Suprapubic skin (tissue), 4 donors: ENCODE measurements at places on chromosomes 2 and 18.

DNA sequence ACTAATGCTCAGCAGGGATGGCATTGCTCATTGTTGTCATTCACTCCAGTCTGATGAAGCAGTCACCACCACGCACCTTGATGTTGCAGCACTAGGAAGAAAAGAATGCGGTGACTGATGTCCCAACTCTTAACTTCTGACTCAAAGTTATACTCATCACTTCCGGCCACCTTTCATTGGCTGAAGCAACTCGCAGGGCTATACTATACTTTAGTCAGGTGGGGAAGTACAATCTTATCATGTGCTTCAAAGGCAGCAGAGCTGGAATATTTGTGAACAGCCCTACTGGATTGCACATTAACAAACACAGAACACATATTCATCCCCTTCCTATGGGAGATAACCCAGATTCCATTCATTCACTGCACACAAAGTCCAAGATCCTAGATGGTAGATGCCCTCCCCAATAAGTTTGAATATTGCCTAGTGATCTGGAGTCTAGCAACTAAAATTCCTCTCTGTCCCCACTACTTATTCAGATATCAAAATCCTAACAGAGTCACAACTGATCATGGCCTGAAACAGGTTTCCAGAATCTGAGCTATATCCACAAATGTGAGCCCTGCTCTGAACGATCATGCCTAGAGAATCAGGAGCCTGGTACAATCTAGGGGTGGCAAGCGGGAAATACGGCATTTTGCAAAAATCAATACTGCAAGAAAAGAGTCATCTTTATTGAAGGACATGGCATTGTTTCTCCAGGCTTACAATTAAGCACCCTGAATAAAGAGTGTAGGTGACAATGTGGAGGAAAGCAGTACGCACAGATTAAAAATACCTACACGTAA, 3.4 kb upstream of the SPATS2L start:
- no peak for DNase-seq

DNA sequence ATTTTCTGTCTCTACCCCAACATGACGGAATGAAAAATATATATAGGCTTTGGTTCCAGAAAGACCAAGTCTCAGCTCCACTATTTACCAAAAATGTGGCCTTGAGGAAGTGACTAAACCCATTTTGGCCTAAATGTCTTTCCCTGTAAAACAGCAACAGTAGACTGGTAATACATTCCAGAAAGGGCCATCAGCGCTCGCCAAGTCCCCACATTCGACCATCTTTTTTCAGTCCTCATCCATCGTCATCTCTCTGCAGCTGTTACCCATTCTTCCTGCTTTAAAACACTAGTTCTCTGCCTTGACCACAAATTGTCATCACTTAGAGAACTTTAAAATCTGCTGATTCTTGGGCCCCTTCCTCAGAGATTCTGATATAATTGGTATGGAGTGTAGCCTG, 183.8 kb upstream of the CTAGE1 start:
- no peak for DNase-seq

DNA sequence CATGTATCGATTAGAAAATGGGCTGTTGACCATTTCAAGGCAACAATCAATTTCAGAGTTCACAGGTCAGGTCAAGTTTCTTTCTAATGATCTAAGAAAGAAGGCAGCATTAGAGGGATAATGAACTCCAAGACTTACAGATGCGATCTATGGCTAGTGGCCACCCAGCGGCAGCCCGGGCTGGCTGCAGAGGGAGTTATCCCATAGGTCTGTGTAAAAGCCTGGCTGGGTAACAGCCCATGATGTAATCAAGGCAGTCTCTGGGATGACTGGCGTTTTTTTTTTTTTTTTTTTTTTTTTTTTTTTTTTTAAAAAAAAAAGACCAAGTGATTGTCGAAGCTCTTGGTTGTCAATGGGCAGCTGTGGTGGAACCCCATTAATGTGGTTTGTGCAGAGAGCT, 171.1 kb upstream of the SKOR2 start:
- DNase-seq, result no peak

DNA sequence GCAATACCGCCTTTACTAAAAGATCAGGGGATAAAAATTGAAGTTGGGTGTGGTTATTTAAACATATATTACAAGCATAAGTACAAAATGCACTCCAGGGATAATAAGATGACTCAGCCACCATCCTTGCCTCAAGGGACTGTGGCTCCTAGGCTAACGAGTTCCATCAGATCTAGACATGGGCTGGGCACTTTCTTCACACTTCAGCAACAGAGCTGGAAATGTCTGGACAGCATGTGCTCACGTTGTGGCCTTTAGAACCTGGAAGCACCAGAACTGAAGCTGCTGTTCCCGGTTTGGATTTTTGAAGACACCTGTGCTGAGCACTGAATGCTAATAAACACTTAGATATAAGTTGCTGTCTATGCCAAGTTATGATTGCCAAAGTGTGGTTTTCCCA, 384.2 kb upstream of the SALL3 start:
- DNase-seq, result no peak

- DNase-seq, result no peak
These were observed 436.8 kb downstream of the TGIF1 start for GRCh38 chr18:3886575-3887322.

DNA sequence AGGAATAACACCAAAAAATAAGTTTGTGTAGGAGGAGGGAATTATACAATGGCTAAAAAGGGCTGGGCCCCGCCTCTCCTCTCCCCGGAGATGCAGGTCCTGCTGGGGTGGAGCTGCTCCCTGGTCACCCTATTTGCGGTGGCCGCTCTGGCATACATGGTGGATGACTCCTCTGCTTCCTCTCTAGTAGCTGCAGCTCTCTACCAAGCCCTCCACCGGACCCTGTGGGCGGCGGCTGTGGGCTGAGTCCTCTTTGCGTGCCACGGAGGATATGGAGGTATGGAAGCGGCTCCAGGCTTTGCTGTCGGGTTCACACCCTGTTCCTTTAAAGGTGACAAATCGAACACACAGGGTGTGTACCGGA, 77.1 kb upstream of the SEC11C start:
- no peak for DNase-seq

GRCh38 chr2:229726643-229727042, 12.3 kb upstream of the DNER start:
- no peak for DNase-seq

- DNase-seq, result no peak
These were observed 4.9 kb upstream of the ST3GAL5 start for GRCh38 chr2:85893428-85894258.

DNA sequence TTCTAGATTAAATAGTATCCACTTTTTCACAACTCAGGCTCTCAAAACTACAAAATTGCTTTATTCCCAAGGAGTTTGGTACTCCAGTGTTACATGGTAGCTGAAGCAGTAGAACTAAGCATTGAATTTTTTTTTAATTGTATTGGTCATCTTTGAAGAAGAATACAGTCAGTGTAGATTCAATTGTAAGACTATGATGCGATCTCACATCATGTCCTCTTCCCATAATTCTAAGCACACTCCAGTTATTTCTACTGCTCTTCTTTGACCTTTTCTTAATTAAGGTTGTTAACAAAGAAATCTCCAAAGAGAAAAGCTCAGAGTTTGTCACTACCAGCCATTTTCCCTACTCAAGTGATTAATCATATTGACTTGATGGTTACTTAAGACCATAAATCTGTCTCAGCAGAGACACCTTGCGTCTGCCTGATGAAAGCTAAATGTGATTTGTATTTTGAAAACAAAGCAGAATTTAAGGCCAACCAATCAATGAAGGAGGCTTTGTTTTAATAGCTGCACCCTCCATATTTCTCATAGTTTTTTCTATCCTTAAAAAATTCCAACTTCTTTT, 130.2 kb downstream of the DTNA start:
- no peak for DNase-seq

DNA sequence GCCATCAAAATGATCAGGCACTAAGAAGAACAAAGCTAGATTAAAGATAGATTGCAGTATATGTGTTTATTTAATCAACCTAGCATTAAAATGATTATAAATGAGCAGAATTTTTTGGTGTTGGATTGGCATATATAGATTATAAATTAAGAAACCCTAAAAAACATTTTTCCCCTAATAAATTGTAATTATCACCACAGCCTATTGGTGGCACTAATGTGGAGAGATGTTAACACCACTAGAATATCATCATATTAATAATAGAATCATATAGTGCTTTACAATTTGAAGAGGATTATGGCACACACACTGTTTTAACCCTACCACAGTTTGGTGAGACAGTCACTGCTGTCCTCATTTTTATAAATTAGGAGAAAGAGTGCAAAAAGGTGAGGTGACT, 112.4 kb upstream of the RND3 start:
- no peak for DNase-seq

GRCh38 chr18:79717555-79718074, 38.0 kb downstream of the CTDP1 start:
- no peak for DNase-seq

DNA sequence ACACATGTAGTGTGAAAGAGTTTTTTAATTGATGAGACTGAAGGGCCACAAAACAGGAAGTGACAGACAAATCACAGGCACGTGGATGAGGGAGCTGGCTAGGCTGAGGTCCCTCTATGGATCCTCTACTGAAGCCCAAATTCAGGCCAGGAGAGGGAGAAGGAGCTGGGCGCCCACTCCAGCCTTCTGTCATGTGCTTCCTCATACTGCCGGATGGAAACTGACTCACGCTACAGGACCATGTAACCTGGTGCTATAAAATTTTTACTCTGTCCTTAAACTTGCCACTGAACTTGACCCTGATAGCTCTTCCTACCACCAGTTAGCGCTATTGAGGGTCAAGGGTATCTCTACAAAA, 31.3 kb downstream of the PSTPIP2 start:
- DNase-seq, result no peak
